Suprapubic skin (tissue), 4 donors: ENCODE measurements at places on chromosomes 6 and 20.
A peak's percentile ranks its signal among the peaks of the same experiment; 100 is the strongest.

GRCh38 chr6:10170816-10171215 lies 244.1 kb downstream of the TFAP2A start:
- H3K27ac ChIP-seq = no peak overlapping the region
- no peaks in the 10 kb centered on the region for H3K27me3 ChIP-seq
- peaks cover under 1% of the 10 kb centered on the region for H3K4me1 ChIP-seq
- no peaks in the 10 kb centered on the region for H3K36me3 ChIP-seq
- no peak for DNase-seq

DNA sequence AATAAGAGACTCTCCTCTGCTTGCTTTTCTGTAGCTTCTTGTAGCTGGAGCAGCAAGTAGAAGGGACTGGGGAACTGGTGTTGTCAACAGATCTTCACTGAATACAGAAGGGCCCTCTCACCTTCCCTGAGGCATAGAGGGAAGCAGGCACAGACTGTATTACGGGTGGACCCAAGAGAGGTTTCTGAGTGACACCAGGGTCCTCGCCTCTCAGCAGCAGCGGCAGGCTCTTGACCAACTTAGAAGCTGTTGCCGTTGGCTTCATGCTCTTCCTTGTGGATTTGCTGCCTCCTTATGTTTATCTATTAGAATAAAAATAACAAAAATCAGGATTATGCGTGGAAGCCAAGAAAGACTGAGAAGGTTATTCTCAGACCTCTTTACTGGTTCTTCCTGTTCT lies 31.7 kb downstream of the GFRA4 start:
- H3K4me3 ChIP-seq = no peak overlapping the region
- no peak for DNase-seq
- H3K27me3 ChIP-seq = no peaks in the 10 kb centered on the region

GRCh38 chr6:141874930-141875602 lies 257.7 kb upstream of the GJE1 start:
- H3K4me1 ChIP-seq = no peaks in the 10 kb centered on the region
- no peak overlapping the region for H3K27ac ChIP-seq
- no peaks in the 10 kb centered on the region for H3K27me3 ChIP-seq
- no peaks in the 10 kb centered on the region for H3K36me3 ChIP-seq
- DNase-seq = no peak
- no peak overlapping the region for H3K4me3 ChIP-seq

- H3K36me3 ChIP-seq = peaks cover 71% of the 10 kb centered on the region
- no peak for DNase-seq
Observed at GRCh38 chr20:17617212-17617867, 47.5 kb downstream of the DSTN start.

- no peaks in the 10 kb centered on the region for H3K36me3 ChIP-seq
- no peaks in the 10 kb centered on the region for H3K4me1 ChIP-seq
Observed at GRCh38 chr6:5705252-5705651, 301.5 kb downstream of the NRN1 start.

DNA sequence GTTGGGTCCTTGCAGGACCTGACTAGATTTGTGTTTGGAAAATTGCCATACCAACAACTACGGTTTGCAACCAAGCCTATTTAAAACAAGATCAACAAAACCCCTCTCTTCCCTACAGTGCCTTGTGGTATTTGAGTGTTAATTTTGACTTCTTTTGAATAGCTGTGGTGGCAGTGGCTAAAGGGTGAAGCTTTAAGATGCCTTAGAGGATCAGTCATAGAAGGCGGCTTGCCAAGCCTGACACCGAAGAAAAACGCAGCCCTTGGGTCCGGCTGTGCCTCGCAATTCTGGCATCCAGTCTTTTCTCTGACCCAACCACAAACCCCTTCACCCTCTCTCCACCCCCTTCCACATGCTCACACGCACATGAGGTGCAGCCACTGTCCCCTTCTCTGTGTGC lies 32.6 kb downstream of the BMP6 start:
- H3K27me3 ChIP-seq = peaks cover 31% of the 10 kb centered on the region
- H3K36me3 ChIP-seq = no peaks in the 10 kb centered on the region
- peaks cover 3% of the 10 kb centered on the region for H3K4me1 ChIP-seq
- DNase-seq = no peak

- H3K4me3 ChIP-seq = no peak overlapping the region
- H3K4me1 ChIP-seq = peaks cover 74% of the 10 kb centered on the region
- H3K27ac ChIP-seq = no peak overlapping the region
- H3K36me3 ChIP-seq = no peaks in the 10 kb centered on the region
Observed at GRCh38 chr6:42402184-42402583, 49.5 kb downstream of the TRERF1 start.

- peaks cover 71% of the 10 kb centered on the region for H3K36me3 ChIP-seq
- peaks cover 21% of the 10 kb centered on the region for H3K4me1 ChIP-seq
- no peak overlapping the region for H3K27ac ChIP-seq
- no peaks in the 10 kb centered on the region for H3K27me3 ChIP-seq
- DNase-seq = no peak
Observed at GRCh38 chr20:50577175-50578018, 67.2 kb downstream of the PTPN1 start.

- no peak overlapping the region for H3K4me3 ChIP-seq
- H3K36me3 ChIP-seq = no peaks in the 10 kb centered on the region
- H3K27ac ChIP-seq = no peak overlapping the region
- no peaks in the 10 kb centered on the region for H3K4me1 ChIP-seq
- no peaks in the 10 kb centered on the region for H3K27me3 ChIP-seq
Observed at GRCh38 chr6:132153221-132153898, 202.2 kb upstream of the CCN2 start.

GRCh38 chr20:23631981-23632710 lies 5.6 kb downstream of the CST3 start:
- H3K27me3 ChIP-seq = no peaks in the 10 kb centered on the region
- no peak for DNase-seq
- no peak overlapping the region for H3K4me3 ChIP-seq

DNA sequence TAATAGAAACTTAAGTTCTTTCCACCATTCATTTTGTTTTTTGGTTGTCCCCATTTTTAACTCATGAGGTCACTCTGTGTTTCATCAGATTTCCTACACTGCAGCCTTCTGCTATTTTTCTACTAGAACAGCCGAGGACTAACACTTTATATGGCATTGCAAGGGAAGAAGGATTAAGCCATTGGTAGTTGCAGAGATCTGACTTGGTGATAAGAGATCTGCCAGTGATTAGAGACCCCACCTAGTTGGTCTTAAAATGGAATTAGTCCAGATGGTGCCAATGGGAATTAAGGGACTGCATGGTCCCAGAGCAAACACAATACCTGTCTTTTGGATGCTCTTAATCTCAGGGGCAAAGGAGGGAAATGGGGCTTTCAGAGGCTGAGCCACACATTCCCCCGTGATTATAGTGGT lies 125.5 kb upstream of the TMEM170B start:
- H3K4me3 ChIP-seq = no peak overlapping the region
- peaks cover 11% of the 10 kb centered on the region for H3K4me1 ChIP-seq

DNA sequence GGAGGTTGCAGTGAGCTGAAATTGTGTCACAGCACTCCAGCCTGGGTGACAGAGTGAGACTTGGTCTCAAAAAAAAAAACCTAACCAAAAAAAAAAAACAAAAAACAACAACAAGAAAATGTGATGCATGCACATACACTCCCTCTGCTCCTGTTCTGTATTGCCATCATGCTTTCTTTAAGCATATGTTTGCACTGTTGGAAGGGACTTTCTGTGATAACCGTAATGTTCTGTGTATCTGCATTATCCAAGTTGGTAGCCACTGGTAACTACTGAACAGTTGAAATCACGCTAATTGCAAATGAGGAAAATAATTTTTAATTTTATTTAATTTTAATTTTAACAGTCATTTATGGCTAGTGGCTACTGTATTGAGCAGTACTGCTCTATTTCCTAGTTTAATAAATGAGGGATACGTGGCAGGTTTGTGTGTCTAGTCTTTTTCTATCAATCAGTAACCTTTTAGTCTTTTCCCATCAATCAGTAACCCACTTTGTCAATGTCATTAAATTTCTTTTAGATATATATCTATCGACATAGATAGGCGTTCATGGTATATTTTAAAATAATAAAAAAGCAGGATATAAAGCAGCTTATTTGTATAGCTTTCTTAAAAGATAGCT lies 135.6 kb downstream of the ASCC3 start:
- peaks cover 17% of the 10 kb centered on the region for H3K36me3 ChIP-seq
- H3K27ac ChIP-seq = no peak overlapping the region
- no peak for DNase-seq
- no peaks in the 10 kb centered on the region for H3K4me1 ChIP-seq
- H3K4me3 ChIP-seq = no peak overlapping the region

- no peaks in the 10 kb centered on the region for H3K36me3 ChIP-seq
- no peaks in the 10 kb centered on the region for H3K27me3 ChIP-seq
- no peaks in the 10 kb centered on the region for H3K4me1 ChIP-seq
- no peak overlapping the region for H3K4me3 ChIP-seq
Observed at GRCh38 chr6:100678027-100678426, 203.1 kb downstream of the ASCC3 start.

DNA sequence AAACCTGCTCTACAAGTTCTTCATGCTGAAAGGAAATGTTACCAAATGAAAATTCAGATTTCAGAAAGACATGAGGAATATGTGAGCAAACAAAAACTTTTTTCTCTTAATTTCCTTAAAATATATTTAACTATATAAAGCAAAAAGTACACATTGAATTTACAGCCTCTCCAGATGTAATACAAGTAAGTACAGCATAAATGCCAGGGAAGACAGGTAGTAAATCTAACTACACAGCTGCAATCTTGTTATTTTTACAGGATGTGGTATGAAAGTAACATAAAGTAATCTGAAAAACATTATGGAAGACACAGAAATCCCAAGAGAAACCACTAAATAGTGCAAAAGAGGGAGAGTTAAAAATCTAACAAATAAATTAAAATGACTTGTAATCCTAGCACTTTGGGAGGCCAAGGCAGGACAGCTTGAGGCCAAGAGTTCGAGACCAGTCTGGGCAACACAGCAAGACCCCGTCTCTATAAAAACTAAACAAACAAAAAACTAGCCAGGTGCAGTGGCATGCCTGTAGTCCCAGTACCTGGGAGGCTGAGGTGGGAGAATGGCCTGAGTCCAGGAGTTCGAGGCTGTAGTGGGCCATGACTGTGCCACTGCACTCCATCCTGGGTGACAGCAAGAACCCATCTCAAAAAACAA lies 50.7 kb downstream of the FAM8A1 start:
- DNase-seq = no peak
- H3K27me3 ChIP-seq = no peaks in the 10 kb centered on the region
- peaks cover 14% of the 10 kb centered on the region for H3K4me1 ChIP-seq
- H3K4me3 ChIP-seq = no peak overlapping the region

GRCh38 chr20:1660246-1660645 lies 2.7 kb upstream of the SIRPG start:
- DNase-seq = no peak
- no peaks in the 10 kb centered on the region for H3K4me1 ChIP-seq
- no peak overlapping the region for H3K4me3 ChIP-seq
- peaks cover 30% of the 10 kb centered on the region for H3K27me3 ChIP-seq

DNA sequence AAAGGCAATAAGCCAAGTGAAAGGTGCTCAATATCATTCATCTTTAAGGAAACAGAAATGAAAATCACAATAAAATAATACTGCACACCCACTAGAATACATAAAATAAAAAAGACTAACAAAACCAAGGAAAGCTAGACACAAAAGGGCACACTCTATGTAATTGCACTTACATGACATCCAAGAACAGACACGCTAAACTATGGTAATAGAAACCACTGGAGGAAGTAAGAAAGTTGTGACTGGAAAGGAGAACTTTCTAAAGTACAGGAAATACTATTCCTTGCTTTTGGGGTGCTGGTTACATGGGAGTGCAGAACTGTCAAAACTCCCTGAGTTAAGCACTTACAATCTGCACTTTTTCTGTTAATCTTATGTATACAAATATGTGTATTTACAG lies 253.7 kb upstream of the RUNX2 start:
- H3K27ac ChIP-seq = no peak overlapping the region
- no peak overlapping the region for H3K4me3 ChIP-seq
- H3K4me1 ChIP-seq = no peaks in the 10 kb centered on the region
- no peak for DNase-seq

DNA sequence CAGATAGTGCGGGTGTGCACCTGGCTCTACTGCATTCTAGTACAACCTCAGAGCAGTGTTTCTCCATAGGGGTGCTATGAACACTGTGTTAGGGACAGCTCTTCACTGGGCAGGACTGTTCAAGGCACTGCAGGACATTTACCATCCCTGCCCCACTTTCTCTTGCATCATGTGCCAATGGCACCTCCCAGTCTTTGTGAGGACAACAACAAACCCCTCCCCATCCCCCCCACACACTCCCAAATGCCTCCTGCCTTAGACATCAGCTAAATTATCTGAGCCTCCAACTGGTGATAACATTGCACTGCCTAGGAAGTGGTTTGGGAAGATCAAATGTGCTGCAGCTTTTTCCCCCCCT lies 98.9 kb downstream of the FYN start:
- H3K27ac ChIP-seq = no peak overlapping the region
- DNase-seq = no peak

- peaks cover 8% of the 10 kb centered on the region for H3K4me1 ChIP-seq
- no peaks in the 10 kb centered on the region for H3K27me3 ChIP-seq
- peaks cover 10% of the 10 kb centered on the region for H3K36me3 ChIP-seq
- no peak for DNase-seq
Observed at GRCh38 chr6:44101832-44102231, 25.4 kb downstream of the MRPL14 start.

- H3K36me3 ChIP-seq = no peaks in the 10 kb centered on the region
- no peaks in the 10 kb centered on the region for H3K27me3 ChIP-seq
- DNase-seq = no peak
- no peaks in the 10 kb centered on the region for H3K4me1 ChIP-seq
- H3K27ac ChIP-seq = no peak overlapping the region
Observed at GRCh38 chr6:142510211-142510610, 208.4 kb downstream of the ADGRG6 start.

DNA sequence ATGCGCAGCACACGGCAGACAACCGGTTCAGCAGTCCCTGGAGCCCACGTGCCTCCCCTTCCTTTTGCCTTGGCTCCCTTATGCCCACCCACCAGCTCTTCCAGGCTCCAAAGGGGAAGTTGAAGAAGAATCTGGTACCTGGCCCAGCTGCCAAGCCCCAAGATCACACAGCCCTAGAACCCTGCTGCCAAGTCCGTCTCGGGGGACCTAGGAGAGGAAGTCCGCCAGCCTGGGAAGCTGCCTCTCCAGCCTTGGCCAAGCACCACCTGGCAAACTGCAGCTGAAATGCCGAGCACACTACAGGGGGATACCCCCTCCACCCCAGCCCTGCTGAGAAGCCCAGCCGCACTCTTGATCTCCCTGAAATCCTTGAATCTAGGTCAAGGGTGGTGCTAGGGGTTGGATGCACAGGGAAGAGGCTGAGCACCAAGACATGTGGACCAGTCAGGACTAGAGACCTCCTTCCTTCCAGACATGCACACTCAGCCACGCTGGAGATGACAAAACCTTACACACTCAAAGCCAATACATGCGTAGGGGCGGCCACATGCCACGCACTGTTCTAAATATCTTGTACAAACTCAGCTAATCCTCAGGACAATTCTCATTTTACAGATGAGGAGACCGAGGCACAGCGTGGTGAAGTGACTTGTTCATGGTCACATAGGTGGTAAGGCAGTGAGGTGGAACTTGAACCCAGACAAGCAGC lies 124.1 kb downstream of the PREX1 start:
- peaks cover 33% of the 10 kb centered on the region for H3K4me1 ChIP-seq
- H3K4me3 ChIP-seq = no peak overlapping the region
- H3K27ac ChIP-seq = peak overlapping the region; percentile 57
- no peaks in the 10 kb centered on the region for H3K27me3 ChIP-seq
- no peak for DNase-seq

GRCh38 chr6:14086701-14087100 lies 30.9 kb upstream of the CD83 start:
- H3K27ac ChIP-seq = no peak overlapping the region
- DNase-seq = no peak
- no peaks in the 10 kb centered on the region for H3K36me3 ChIP-seq
- no peak overlapping the region for H3K4me3 ChIP-seq
- no peaks in the 10 kb centered on the region for H3K4me1 ChIP-seq
- H3K27me3 ChIP-seq = no peaks in the 10 kb centered on the region
